ENCODE measurements at places on chromosomes 13 and 19.

- no peak for DNase-seq
These were observed 12.8 kb upstream of the CDC42EP5 start for GRCh38 chr19:54485851-54486250.

DNA sequence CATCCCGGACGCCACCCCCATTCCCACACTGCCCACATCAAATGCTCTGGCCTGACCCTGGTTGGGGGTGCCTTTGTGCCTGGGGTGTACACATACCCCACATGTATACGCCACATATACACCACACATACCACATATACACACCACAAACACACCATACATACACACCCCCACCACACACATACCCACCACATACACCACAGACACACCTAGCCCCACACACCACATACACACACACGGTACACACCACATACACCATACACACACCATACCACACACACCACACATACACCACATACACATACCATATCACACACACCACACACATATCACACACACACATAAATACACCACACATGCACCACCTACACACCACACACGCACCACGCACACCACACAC lies 10.2 kb downstream of the ERFL start:
- no peak for DNase-seq

DNA sequence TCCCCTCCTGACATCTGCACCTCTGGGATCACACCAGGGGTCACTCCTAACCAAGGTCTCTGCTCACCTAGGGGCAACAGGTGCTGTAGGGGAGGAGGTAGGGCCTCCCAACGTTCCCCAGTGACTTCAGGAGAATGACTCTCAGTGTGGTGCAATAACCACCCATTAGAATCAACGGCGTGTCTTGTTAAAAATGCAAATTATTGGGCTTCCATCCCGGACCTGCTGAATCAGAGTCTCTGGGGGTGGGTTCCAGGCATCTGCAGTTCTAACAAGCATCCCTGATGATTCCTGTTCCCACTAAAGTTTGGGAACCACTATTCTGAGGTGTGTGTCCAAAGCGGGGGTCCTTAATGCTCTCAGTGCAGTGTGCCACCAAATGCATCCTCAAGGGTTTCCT lies 84.6 kb downstream of the CRYL1 start:
- DNase-seq: no peak

GRCh38 chr19:6216236-6216995 lies 63.4 kb downstream of the MLLT1 start:
- no peak for DNase-seq

DNA sequence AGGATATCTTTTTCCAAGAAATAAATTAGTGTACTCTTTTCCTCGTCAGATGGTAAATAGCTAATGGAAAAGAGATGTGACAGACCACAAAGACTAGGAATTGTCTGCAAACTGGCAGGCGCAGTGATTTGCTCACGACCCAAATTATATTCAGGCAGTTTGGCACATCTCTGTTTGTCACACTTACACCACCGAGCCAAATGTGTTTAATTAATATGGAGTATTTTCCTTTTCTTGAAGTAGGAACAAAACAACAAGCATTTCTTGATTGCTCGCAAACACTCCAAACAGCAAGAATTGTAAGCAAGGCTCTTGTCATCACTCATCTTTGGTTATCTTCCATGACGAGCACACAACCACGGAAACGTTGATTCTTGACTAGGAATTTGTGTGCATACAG lies 884.2 kb downstream of the PCDH9 start:
- no peak for DNase-seq

DNA sequence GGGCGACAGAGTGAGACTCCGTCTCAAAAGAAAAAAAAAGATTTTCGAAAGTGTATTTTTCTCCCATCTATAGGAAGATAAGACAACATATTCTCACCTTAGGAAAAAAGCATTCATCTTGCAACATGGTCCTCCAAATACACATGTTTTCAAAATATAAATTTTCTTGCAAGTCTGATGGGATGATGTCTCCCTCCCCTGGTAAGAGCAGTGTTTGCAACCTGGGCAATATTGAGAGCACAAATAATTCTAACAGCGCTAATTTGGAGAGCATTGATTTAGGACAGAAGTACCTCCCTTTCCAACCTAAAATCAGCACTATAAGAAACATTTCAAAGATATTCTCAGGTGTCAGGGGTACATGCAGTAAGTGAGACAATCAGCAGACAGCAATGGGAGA lies 61.0 kb upstream of the SHISA2 start:
- DNase-seq: no peak

- DNase-seq: no peak
These were observed 5.2 kb upstream of the LRRC8E start for GRCh38 chr19:7883105-7883504.

GRCh38 chr19:13574933-13575332 lies 68.7 kb upstream of the CACNA1A start:
- no peak for DNase-seq

GRCh38 chr19:991174-991931 lies 7.2 kb downstream of the WDR18 start:
- peak; percentile 57 for DNase-seq

DNA sequence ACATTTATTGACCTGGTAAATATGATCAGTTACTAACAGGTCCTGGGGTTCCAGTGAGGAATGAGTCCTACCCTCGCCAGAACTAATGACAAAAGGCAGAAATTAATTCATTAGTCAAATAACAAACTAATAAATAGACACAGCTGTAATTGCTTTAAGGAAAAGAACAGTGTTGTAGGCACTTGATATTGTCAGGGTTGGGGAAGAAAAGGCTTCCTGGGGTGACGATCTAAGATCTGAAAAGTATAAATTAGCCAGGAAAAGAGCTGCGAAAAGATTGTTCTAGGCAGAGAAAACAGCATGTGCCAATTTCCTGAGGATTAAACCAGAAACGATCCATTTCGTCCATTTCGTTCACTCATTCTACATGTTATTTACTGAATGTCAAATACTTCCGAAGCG lies 670 bp upstream of the CHAF1A start:
- no peak for DNase-seq

GRCh38 chr19:49084206-49085019 lies 838 bp upstream of the SNRNP70 start:
- no peak for DNase-seq

DNA sequence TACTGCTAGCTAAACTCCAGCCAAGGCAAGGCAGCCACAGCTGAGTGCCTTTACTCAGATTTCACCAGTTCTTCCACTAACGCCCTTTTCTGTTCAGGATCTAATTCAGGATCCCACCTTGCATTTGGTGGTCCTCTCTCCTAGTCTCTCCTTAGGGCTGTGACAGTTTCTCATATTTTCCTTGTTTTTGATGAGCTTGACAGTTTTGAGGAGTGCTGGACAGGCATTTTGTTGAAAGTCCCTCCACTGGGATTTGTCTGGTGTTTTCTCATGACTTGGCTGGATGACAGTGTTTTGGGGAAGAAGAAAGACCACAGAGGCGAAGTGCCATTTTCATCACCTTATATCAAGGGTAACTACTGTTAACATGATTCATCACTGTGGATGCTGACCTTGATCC lies 162.3 kb upstream of the TSC22D1 start:
- no peak for DNase-seq

DNA sequence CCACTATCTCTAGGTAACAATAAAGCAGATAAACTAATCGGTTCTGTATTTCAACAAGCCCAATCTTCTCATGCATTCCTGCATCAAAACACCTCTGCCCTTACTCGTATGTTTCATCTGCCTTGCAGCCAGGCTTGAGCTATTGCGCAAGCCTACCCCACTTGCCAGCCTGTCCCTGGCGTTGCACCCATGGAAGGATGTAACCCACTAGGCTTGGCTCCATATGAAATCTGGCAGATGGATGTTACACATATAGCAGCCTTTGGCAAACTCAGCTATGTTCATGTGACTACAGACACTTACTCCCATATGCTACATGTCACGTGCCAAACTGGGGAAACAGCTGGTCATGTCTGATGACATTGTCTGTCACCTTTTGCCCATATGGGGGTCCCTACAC lies 11.9 kb upstream of the ZNF549 start:
- no peak for DNase-seq

GRCh38 chr13:67736646-67737420 lies 506.7 kb upstream of the PCDH9 start:
- DNase-seq: no peak

DNA sequence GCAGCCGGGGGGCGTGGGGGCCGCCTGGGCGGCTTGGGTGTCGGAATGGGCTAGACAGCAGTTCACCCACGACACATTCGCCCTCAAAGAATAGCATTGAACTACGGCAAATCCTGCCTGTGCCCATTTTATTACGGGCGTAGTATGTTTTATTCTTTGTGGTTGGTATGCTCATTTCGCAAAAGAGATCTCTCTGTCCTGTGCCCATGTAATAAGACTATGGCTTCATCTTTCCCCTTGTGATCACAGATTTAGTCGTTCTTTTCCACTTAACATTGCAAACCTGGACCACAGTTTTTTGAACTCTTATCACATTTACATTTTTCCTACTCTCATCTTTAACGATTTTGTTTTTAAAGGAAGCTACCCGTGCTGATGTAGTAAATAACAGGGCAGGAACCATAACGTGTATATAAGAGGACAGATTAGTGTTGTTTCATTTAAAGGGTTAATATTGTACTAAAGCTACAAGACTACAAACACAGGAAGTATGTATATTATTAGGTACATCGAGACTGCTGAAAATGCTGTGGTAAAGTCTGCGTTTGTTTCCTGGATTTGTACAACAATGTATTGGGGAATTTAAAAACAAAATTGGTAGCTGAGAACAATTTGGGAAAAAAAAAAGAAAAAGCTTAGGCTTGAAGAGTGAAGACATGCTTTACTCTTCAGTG lies 3.2 kb upstream of the MYCBP2 start:
- DNase-seq: no peak

DNA sequence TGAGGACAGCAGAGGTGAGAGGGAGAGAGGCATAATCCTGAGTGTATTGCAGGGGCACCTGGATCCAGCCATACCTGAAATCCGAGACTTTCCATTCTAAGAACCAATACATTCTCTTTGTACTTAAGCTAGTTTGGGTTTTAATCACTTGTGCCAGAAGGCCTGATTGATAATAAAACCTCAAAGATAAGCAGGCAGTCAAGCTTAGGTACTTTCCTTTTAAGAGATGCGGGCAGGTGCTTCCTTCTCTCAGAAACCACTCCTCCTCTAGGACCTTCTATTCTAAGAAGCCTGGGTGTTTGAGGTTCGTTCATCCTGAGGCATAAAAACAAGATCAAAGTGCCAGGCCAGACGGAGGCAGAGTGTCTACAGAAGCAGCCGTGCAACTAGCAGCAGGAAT lies 22.2 kb downstream of the FAM187B start:
- peak; percentile 81 for DNase-seq

GRCh38 chr13:88066847-88067246 lies 395.7 kb downstream of the SLITRK5 start:
- no peak for DNase-seq

DNA sequence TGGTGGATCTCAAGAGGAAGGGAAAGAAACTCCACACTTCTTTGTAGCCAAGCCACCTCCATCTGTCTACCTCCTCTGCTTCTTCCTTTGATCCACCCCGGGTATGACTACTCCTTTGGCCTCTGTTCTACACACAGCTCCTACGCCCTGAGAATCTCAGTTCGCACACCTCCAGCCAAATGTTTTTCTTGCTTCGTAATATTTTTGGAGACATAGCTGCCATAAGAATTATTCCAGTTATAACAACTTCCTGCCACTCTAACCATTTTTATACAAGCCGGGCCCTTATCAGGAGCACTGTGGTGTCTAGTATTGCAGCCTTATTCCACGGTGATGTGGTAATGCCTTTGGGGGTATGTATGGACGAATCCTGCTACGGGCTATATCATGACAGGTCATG lies 126.7 kb downstream of the STARD13 start:
- no peak for DNase-seq

DNA sequence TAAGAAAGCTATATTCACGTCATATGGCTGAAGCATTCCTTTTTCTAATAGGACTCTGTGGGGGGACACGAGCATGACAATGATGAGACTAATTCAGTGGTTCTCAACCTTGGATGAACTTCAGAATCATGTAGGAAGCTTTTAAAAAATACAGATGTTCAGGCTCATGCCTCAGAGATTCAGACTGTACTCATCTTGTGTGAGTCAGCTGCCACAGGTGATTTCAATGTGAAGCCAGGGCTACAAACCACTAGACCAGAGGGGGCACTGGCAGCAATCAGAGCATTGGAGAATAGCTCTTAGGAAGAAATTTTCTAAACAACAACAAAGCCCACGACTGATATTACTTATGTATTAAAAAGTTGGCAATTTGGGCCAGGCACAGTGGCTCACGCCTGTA lies 91.7 kb downstream of the SERP2 start:
- DNase-seq: no peak

DNA sequence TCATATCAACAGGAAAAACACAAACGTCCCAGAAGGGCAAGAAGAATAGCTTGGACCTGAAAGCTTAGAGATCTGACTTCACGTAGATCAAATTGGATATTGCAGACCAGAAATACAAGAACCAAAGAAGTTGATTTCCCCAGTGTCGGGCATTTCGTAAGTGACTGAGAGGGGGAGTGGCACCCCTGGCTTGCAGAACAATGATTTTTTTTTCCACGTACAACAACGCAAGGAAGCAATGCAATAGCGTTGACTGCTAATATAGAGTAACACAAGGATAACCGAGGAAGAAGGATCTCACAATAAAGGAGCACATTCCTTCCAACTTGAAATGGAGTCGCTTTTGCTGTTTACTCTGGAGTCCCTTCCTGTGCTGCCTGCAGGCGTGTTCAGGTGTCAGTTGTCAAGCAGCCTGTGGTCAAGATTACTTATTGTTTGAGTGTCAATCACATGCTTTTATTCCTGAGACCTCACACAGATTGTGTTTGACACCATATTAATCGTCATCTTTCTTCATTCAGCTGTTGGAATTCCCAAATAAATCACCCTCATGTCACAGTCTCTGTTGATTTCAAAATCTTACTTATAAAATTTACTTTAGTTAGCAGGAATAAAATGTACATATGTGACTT lies 139.4 kb downstream of the FREM2 start:
- DNase-seq: no peak

- no peak for DNase-seq
These were observed 526.6 kb downstream of the KLF12 start for GRCh38 chr13:73607489-73608156.

DNA sequence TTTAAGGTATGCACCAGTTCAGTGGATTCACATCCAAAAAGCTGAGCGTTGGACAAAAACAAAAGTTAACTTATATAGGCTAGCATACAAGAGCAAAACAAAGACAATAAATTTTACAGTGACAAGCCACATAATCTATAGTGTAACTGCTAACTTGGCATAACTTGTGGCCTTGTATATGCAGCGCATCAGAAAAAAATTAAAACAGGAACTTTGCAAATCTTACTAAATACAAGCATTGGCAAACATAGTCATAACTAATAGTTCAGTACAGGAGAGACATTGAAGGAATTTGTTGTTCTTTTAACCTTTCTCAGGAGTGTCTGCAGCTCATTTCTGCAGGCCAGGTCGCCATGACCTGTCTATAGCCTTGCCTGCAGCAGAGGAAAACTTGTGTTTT lies 54.6 kb downstream of the OR10H4 start:
- no peak for DNase-seq

GRCh38 chr13:29564373-29564772 lies 31.1 kb downstream of the SLC7A1 start:
- no peak for DNase-seq

GRCh38 chr19:18274781-18275356 lies 617 bp upstream of the IQCN start:
- DNase-seq: peak; percentile 13
